ENCODE measurements at places on chromosomes 7 and 10.

GRCh38 chr7:141708351-141708750, at the start of gene WEE2:
Gene WEE2, plus strand, starts transcription at chr7:141708353. Its CDS starts 406 bp downstream, at chr7:141708759.
- DNase-seq = no peak

DNA sequence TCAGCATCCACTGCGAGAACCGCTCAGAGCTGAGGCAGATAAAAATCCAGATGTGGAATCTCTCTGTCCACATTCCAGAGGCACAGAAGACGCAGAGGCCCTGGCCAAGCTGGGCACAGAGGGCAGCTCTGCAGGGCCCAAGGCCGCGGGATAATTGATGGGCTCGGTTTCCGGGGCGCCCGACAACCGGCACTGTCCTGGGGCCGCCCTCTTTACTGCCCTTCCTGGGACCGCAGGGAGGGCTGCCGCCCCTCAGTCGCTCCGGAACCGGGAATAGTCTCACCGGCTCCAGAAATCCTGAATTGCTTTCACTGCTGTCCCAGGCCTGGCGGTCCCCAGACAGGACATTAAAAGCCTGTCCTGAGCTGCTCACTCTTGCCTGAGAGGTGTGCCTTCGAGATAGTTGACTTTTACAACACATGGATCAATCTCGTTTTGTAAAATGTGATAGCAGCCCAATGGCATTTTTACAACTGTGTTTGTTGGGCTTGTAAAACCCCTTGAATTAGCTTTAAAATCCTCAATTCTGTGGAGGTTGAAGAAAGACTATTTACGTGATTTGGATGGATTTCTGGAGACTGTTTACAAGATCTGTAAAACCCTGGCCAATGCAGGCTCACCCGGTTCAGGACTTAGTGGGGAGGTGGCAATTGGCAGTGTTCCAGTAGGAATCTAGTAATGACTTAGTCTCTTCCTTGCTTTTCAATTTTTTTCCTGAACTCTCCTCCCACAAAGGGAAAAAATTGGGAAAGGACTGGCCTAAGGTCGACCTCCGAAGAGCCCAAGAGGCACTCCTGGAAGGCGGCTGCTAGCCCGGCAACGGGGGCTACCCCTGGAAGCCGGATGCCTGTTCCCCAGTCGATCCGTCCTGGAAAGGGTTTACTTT, 1.4 kb upstream of the HOXA6 start:
- no peak for DNase-seq

- no peak for DNase-seq
Observed at GRCh38 chr10:85927952-85928665, 438.5 kb downstream of the GRID1 start.

GRCh38 chr7:118245267-118246040, 20.9 kb downstream of the ANKRD7 start:
- no peak for DNase-seq

- DNase-seq = no peak
Observed at GRCh38 chr7:66682350-66683093, 53.8 kb downstream of the KCTD7 start.

GRCh38 chr7:117066668-117067067, 113.4 kb downstream of the ST7 start:
- no peak for DNase-seq

DNA sequence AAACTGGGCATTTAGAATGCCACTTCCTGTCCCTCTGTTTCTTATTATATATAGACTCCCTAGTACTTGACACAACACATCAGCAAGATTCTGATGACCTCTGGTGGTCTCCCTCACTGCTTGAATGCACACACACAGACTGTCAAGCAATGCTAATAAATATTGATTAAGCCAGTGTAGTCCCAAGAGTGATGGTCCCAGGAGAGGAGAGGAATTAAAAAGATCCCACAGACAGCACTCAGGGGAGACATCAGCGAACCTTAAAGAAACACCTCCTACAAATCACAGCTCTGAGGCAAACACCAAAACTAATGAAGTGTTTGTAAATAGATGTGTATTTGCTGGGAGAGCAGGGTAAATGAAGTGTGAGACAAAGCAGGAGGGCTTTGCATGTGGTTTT, 1291.2 kb downstream of the XPNPEP1 start:
- no peak for DNase-seq

GRCh38 chr10:115884331-115884730, 388.7 kb downstream of the GFRA1 start:
- DNase-seq = no peak

GRCh38 chr10:100788002-100788903, 42.9 kb downstream of the PAX2 start:
- DNase-seq = no peak

- DNase-seq = no peak
Observed at GRCh38 chr10:90352288-90352687, 505.6 kb downstream of the HTR7 start.

DNA sequence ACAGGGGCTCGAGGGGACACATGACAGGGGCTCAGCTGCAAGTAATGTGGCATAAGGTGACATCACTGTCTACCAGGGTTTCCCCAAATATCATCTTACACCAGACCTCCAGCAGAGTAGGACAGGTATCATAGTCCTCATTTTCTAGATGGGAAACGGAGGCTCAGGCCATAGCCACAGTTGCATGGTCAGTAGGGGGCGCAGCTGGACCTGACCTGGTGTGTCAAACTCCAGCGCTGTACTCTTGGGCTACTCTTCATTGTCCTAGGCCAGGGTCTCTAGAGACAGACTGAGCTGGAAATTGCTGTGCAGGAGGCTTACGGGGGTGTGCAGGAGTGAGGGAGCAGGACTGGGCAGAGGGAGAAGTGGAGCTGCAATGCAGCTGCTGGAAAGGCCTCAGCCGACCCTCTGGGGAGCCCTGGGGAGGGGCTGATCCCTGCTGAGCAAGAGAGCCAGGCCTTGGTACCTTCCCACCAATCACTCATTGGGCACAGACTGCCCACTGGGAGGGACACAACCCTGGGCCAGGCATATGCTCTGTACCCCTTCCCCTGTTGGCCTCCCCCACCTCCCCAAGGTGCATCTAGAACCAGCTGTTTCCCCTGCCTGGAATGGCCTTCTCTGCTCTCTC, 89.9 kb downstream of the CDH23 start:
- DNase-seq = no peak

DNA sequence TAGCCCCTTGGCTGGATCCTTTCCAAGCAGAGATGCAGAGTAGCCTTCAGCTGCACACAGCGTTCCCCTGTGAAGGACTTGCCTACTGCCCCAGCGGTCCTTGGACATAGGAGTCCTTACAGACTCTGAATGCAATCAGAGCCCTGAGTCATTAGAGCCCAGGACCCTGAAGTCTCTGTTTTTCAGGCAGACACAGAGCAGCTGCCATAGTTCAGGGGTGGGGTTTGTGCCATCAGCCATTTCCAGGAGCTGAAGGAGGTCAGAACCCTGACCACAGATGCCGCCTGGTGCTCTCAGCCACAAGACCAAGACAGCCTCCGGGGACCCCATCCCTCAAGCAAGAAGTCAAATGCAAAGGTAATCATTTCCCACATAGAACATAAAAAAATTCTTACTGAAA, 32.8 kb upstream of the WDFY4 start:
- no peak for DNase-seq

GRCh38 chr10:90888387-90888786, 16.6 kb downstream of the RPP30 start:
- no peak for DNase-seq

DNA sequence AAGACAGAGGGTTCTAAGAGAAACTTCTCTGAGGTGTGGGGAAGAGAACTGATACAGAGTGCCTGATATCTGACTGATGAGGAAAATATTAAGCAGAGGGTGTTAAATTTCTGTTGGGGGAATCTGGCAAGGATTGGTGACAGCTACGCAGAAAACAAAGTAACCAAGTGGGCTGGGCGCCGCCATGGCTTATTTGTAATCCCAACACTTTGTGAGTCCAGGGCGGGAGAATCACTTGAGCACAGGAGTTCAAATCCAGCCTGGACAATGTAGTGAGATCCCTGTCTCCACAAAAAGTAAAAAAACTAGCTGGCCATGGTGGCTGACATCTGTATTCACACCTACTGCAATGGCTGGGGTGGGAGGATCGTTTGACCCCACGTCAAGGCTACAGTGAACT, 2.1 kb upstream of the C7orf25 start:
- no peak for DNase-seq

DNA sequence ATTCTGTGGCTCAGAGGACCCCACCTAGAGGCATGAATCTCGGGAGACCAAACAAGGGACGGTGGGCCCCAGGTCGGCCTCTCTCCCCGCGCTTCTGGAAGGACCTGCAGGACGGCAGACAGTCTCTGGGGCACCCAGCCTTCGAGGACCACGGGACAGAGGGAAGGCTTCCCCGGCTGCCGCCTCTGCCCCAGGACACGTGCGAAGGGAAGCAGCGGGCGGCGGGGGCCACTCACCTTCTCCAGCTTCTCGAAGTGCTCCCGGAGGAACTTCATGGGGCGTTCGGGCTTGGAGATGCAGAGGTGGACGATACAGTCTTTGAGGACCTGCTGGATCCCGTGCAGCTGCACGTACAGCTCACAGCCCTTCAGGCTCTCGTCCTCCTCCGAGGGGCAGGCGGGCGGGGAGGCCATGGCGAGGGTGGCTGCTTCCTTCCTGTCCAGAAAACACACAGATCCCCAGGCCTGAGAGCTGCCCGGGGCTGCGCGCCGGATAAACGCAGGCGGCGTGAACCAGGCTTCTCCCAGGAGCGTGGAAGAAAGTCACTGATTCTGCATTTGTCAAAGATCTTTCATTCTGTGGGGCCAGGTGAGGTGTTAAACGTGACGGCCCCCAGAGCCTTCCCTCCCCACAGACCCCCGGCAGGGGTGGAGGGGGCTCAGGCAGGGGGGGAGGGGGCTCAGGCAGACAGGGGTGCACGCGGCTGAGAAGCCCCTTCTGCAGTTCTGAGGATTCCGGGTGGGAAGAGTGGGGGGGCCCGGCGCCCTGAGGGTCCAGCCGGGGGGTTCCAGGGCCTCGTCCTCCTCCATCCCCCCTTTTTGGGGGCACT, 15.2 kb upstream of the DNAAF5 start:
- DNase-seq = no peak

DNA sequence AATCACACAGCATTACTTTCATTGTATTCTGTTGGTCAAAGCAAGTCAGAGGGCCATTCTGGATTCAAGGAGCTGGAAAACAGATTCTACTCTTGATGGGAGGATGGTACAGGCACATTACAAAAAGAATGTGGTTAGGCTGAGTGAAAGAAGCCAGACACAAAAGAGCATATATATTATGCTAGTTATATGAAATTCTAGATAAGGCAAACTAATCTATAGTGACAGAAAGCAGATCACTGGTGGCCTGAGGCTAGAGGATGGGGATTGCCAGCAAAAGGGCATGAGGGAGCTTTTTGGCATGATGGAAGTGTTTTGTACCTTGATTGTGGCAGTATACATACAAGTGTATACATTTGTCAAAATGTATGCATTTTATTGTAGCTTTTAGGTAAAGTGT, 96.8 kb downstream of the SPAG6 start:
- no peak for DNase-seq

GRCh38 chr7:47543056-47543455, 38.9 kb downstream of the TNS3 start:
- no peak for DNase-seq

DNA sequence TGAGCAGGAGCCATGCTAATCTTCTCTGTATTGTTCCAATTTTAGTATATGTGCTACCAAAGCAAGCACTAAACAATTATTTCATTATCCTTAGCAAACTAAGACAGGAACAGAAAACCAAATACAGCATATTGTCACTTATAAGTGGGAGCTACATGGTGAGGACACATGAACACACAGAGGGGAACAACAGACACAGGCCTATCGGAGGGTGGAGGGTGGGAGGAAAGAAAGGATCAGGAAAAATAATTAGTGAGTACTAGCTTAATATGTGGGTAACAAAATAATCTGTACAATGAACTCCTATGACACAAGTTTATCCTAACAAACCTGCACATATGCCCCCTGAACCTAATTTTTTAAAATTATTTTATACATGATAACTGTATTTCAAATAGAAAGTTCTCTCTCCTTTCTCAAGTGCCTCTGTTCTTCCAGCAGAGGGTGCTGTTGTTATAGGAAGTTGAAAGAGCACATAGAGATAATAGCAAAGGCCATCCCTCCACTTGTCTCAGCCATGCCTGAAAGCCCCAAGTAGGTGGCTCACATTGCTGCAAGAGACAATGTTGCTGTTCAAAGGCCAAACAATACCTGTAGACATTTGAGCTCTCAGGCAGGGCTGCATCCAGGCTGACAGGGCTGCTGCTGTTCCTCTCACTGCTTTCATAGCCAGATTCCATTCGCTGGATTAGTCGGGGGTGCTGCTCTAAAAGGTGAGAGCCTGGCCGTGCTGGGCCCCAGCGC, 33.4 kb upstream of the PPP3CB start:
- peak; percentile 2 for DNase-seq

- no peak for DNase-seq
Observed at GRCh38 chr10:44805466-44806210, 105.5 kb upstream of the TMEM72 start.

DNA sequence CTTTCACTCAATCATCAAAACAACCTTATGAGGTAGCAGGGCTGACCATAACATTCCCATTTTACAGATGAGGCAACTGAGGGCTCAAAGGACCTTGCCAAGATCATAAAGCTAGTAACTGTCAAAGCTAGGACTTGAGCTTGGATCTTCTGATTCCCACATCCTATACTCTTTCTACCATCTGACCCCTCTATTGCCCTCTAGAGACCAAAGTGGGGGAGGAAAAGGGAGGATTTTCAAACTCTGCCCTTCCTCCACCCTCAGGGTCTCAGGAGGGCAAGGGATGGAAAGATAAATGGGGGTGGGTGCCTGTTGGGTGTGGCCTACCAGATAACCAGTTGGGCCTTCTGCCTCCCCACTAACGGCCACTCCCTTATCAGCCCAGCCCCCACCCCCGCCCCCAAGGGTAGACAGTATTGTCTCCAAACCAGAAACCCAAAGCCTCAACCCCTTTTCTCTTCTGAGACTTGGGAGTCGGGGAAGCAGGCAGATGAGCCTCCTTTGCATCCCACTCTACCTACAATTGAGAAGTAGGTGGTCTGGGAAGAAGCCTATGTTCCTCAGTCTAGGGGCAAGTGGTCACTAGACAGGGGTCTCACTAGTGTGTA, 7.9 kb downstream of the LDB1 start:
- DNase-seq = no peak

DNA sequence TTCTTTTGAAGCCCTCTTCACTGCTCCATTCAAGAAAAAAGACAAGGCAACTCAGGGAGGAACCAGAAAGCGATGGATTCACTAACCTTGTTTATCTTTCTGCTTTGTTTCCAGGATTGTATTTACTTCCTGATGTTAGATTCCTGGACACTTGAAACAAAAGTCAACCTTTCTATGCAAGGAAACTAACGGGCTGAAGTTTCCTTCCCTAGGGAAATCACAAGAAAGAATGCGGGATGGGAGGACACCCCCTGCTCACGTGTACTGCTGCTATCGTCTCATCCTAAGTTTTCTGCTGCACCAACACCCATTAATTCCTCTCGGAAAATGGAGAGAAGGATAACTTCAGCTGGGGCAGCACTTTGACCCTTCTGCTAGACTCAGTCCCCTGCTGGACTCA, 50.3 kb downstream of the ELMO1 start:
- no peak for DNase-seq

- DNase-seq = no peak
Observed at GRCh38 chr10:6958711-6959110, 378.6 kb upstream of the PRKCQ start.

GRCh38 chr7:28064437-28064836, 116.2 kb downstream of the JAZF1 start:
- DNase-seq = no peak
